Left renal cortex interstitium (tissue), 4 donors: ENCODE measurements at places on chromosomes 12 and 14.

GRCh38 chr12:105764216-105764835, 374.4 kb downstream of the NUAK1 start:
- no peak for DNase-seq

GRCh38 chr12:19894050-19894449, 454.8 kb downstream of the AEBP2 start:
- no peak for DNase-seq

DNA sequence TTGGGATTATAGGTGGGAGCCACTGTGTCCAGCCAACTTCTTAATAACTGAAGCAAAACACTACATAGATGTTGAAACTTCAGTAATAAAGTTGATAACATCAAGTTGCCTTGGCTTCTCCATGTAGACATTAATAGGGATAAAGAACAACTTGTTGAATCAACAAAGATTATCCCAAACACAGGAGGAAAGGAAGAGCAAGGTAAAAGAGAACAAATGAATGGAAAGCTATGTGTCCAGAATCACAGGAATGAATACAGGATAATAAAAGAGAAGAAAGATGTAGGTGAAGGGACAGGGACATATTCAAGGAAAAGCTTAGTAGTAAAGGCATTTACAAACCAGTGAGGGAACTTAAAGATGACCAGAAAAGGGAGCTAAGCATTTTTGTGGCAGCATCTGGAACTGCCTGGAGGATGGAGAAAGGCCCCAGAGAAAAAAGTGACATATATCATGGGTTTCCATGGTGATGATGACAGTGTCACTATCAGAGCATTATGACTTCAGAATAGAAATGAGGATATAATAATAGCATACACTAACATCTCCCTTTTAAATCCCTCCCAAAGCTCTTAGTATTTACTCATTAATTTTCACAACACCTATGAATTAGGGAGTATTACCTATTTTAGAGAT, 24.0 kb upstream of the MDM1 start:
- DNase-seq: no peak

DNA sequence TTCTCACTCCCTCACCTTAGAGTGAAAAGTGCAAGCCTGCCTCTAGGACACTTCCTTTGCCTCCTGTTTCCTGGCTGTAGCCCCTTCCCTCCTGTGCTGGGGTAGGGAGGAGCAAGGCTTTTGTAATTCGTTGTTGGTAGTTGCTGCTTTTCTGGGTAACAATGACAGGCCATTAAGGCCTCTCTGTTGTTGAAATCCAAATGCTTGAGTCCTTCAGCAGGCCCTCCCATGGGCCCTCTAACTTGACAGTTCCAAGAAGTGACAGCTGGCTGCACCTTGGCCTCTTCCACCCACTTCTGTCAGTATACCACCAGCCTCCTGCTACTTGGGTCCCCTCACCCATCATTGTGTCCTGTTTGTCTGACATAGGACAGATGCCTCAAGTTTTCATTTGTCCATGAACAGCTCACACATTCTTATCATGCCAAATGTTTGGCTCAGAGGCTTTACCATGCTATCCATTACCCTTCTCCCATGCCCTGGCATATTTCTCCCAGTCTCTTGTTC, 103.7 kb upstream of the PDE3A start:
- no peak for DNase-seq

GRCh38 chr14:77543240-77543551, 44.6 kb upstream of the ISM2 start:
- no peak for DNase-seq

DNA sequence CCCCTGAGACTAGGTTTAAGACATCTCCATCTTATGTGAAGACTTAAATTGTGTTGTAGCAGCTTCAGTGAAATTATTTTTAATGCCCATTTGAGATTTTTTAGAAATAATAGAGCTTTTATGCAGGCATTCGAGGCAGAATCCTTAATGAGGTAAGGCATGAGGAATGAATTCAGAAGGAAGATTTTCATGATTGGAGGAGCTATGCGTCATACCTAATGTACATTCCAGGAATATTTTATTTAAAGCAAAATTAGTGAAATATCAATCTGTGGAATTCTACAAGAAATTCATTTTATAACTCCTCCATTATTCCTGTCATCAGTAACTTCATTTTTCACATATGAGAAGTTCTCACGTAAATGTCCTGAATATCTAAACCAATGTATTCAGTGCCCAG, 36.0 kb upstream of the GARIN6 start:
- no peak for DNase-seq

GRCh38 chr14:31297112-31297511, 89.5 kb upstream of the HECTD1 start:
- no peak for DNase-seq

GRCh38 chr14:44370727-44371126, 136.4 kb downstream of the FSCB start:
- DNase-seq: no peak

GRCh38 chr12:120468325-120468820, 1.2 kb downstream of the SRSF9 start:
- DNase-seq: no peak

GRCh38 chr12:75606956-75607355, 95.5 kb upstream of the KRR1 start:
- DNase-seq: no peak

- no peak for DNase-seq
Measured at GRCh38 chr12:132146772-132147422, 2.6 kb downstream of the NOC4L start.

DNA sequence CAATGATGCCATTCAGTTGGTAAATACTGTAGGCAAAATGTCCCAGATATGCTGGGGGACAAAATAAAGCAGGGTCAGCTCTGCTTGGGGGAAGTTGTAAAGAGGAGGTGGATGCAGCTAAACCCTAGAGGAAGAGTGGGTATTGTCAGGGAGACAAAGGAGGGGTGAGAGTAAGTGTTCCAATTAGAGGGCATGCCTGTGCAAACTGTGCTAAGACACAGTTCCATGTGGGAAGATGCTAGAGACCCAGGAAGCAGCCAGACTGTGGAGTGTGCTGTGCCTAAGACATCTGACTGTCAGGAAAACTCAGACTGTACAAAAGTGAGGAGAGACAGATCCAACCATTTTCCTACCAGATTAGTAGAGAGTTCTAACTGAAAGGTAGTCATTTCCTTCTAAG, 474.3 kb downstream of the ATP23 start:
- no peak for DNase-seq

DNA sequence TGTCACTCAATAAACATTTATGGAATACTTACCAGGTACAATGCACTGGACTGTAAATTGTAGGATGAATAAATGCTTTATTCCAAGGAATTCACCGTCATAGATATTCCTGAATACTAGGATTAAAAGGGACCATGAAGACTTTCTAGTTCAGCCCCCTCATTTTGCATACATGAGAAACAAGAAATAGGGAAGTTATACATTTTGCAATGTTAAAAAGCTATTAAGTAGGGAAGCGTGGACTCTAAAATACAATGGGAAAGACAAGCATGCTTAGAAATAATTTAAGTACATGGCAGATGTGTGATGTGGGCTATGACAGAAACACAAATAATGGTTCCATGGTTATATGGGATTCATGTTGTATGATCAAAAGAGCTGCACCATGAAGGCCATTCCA, 89.4 kb upstream of the SYT10 start:
- no peak for DNase-seq

DNA sequence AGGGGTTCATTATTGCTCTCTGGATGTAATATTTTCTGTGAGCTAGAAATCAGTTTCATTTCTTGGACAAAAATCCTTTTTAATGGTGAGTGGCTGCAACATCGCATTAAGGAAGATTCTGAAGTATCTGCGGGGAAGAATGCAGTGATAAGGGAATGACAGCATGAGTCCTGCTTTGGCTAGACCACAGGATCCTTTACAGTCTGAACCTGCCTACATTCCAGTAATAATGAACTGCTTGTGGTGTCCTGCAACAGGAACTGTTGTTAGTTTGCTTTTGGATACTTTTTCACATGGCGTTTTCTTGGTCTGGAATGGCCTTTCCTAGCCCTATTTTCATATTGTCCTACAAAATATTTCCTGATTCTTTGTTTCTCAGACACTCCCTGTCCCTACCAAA, 15.7 kb downstream of the MDM2 start:
- DNase-seq: no peak

GRCh38 chr14:99430491-99430890, 50.2 kb downstream of the SETD3 start:
- DNase-seq: no peak

- no peak for DNase-seq
Measured at GRCh38 chr12:127957001-127957660, 309.8 kb upstream of the TMEM132C start.

- no peak for DNase-seq
Measured at GRCh38 chr14:104788161-104788818, 7.3 kb downstream of the AKT1 start.

- no peak for DNase-seq
Measured at GRCh38 chr14:71833476-71833875, 98.8 kb upstream of the RGS6 start.

DNA sequence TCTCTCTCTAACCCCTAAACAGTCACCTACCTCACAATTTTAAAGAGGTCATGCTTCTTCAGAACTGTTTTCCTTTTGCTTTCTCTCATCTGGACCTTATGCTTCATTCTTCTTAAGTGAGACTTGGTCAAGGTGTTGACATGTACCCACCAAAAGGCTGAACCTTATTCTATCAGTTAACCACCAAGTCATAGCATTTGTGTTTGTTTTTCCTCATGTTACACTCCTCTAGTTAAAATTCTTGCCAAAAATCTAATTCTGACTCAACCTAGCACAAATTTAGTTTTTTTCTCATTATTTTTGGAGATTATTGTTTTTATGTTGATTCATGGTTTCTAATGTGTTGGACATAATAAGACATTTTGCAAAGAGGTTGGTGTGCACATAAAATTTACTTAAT, 578.6 kb downstream of the SLC16A7 start:
- no peak for DNase-seq

GRCh38 chr12:23482571-23482970, 466.9 kb downstream of the SOX5 start:
- no peak for DNase-seq

DNA sequence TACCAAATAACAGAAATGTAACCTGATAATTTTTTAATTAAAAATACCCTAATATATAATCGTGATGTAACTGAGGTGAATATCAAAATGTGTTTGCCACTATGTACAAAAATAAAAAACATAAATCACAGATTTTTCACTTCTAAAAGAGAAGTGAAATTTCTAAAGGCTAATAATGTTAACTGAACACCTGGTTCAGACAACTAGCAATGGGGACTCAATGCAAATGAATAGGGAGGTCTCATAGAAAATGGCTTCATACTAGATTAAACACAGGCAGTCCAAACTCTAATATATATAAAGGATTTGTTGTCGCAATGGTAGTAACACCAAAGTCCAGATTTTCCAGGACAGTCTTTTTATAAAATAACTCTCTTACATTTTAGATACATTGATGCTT, 365.4 kb upstream of the ATP2B1 start:
- DNase-seq: no peak

DNA sequence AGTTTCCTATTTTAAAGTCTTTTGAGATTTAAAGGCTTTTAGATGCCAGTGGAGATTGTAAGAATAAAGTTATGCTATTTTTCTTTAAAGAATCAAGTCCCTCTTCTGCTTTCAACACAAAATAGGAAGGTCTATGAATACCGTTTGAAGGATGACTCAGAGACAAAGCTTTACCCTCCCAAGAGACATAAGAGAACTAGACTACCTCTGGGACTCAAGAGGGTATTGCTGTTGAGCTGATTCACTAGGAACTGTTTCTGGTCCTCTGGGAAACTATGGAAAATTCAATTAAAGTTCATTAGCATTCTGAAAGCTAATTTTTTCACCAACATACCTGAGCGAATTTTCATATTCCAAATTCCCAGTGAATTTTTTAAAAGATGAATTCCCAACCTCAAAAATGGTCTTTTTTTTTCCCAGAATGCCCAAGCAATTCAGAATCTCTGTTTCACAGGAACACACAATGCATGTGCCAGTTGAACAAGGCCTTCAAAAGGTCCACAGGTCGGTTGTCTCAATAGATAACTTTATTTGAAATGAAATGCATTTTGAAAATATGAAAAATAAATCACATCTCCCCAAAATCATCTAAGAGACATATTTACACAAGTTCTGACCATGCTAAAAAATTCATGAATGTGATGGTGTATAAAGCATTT, 6.5 kb downstream of the PHLDA1 start:
- DNase-seq: no peak

- DNase-seq: no peak
Measured at GRCh38 chr14:98966016-98966415, 306.0 kb downstream of the BCL11B start.

- DNase-seq: no peak
Measured at GRCh38 chr12:128549601-128550218, 274.0 kb downstream of the SLC15A4 start.

- no peak for DNase-seq
Measured at GRCh38 chr12:68481181-68481941, 129.3 kb upstream of the RAP1B start.

DNA sequence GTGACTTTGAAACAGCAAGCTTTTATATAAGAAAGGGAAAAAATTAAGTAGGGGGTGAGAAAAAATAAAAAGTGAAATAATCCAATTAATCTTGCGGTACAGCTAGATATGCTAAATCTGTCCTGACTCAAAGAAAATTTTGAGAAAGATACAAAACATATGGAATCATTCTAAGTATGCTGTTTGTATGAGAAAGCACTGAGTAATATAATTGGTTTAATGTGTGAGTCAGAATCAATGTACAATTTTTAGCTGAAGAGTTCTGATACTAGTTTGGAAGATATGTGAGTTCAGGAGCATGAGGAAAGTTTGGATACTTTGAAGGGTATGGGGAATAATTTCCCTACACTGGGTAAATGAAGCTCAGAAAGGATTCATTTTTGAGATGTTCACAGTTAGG, 190.9 kb upstream of the RASSF8 start:
- DNase-seq: no peak
